CD4-positive, alpha-beta T cell treated with Interleukin-15 for 4 hours (primary cell): ENCODE measurements at places on chromosomes 2 and 18.

DNA sequence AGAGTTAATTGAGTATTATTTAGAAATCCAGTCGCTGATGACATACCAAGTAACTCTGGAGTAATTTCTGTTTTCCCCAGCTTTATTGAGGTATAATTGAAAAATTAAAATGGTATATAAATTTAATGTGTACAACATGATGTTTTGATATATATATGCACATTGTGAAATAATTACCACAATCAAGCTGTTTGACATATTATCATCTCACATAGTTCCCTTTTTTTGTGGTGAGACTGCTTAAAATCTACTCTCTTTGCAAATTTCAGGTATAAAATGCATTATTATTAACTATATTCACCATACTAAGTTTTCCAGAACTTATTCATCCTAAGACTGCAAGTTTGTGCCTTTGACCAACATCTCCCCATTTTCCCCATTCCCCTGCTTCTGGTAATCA lies 25.0 kb upstream of the SPAG16 start:
- no peak for DNase-seq

- DNase-seq, result no peak
These were observed 358.1 kb downstream of the ERBB4 start for GRCh38 chr2:212180408-212181083.

DNA sequence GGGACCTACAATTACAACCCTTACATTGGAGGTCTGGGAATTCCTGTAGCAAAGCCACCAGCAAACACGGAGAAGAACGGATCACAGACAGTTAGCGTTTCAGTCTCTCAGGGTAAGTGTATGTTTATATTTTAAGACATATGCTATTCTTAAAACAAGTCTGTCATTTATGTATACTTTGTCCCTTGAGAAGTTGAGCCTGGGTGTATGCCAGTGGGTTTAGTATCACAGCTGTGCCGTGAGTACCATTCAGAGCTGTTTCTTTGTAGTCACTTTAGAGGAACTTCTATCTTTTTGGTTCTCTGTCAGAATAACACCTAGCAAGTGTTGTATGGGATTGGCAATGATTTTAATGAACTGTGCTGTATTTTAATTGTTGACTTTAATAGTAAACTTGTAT lies 125.6 kb downstream of the BIRC6 start:
- no peak for DNase-seq

DNA sequence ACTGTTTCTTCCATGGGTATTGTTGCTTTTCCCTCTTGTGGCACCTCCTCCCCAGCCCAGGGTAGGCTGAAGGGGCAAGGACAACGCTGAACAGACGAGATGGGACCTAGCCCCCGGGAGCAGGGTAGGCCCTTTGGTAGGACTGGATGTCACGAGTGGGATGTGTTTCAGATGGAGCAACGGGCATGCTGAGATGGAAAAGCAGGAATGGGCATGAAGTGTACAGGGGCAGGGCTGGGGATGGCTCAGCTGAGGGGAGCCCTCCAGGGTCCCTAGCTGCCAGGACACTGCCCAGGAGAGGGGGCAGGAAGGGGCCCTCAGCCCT lies 33.4 kb downstream of the ARHGEF4 start:
- no peak for DNase-seq

GRCh38 chr2:161412346-161412745 lies 3.8 kb upstream of the TBR1 start:
- no peak for DNase-seq

DNA sequence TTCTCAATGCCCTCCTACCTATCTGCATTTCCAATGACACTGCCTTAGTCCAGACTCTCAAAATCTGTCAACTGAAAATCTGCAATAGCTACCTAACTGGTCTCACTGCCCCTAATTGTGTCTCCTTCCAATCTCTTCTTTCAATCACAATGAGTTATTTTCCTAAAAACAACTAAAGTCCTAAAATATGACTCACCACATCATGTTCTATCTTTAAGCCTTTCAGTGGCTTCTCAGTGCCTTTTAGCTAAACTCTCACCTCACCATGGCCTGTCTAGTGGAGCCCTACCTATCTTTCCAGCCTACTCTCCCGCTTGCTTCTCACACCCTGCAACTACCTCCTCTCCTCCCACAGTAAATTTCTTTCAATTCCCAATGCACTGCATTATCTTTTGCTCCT lies 220.9 kb upstream of the PKDCC start:
- DNase-seq, result no peak

- DNase-seq, result no peak
These were observed 186.4 kb downstream of the RNF152 start for GRCh38 chr18:61706276-61706915.

DNA sequence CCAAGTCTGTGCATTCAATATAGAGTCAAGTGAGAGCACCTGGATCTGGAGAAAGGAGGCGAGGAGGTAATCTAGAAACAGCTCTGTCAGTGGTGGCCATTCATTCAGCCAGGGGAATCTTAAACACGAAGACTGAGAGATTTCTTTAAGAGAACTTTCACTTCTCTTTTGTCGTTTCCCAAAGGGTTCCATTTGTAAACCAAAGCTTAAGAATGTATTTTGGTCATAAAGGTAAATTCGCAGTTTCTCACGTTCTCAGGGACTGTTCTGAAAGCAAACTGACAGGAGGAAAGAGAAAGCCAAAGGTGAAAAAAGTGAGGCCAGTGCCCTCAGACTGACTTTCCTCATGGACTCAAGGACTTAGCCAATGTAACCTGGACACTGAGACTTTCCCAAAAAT lies 513.5 kb downstream of the CMPK2 start:
- DNase-seq, result no peak

DNA sequence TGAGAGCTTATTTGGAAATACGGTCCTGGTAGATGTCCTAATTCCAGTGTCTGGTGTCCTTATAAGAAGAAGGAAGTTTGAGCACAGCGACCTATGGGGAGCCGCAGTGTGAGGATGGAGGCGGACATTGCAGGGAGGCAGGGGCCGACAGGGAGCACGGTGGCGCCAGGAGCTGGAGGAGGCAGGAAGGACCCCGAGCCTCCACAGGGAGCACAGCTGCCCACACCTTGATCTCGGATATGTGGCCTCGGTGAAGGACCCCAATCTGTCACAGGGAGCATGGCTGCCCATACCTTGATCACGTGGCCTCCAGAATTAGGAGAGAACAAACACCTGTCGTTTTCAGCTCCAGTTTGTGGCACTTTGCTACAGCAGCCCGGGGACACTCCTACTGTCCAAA lies 461.6 kb upstream of the SALL3 start:
- DNase-seq, result no peak

GRCh38 chr2:235080101-235080500 lies 128.3 kb downstream of the SH3BP4 start:
- no peak for DNase-seq

DNA sequence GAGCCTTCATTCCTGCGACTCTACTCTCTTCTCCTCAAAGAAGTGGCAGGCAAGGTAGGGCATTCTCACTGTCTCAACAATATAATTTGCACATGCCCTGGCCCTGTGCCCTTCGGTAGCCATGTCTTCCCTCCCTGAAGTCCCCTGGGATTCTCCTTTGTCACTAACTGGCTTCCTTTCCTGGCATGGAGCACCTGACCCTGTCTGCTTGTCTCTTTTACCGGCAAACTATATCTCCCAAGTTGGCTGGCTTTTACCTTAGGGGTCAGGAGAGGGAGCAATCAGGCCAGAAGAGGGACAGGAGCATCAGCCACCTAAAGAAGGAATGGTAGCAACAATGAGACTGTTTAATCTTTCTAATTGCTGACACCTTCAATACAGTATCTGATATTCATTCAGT lies 51.9 kb upstream of the RMDN2 start:
- DNase-seq, result no peak

- no peak for DNase-seq
These were observed 17.5 kb downstream of the PECR start for GRCh38 chr2:216064014-216064630.

GRCh38 chr2:74458938-74459363 lies 713 bp downstream of the WBP1 start:
- DNase-seq, result no peak

- DNase-seq, result no peak
These were observed 268.3 kb downstream of the PTH2R start for GRCh38 chr2:208674919-208675318.

- DNase-seq, result no peak
These were observed 167.3 kb downstream of the HAUS1 start for GRCh38 chr18:46271488-46271887.

DNA sequence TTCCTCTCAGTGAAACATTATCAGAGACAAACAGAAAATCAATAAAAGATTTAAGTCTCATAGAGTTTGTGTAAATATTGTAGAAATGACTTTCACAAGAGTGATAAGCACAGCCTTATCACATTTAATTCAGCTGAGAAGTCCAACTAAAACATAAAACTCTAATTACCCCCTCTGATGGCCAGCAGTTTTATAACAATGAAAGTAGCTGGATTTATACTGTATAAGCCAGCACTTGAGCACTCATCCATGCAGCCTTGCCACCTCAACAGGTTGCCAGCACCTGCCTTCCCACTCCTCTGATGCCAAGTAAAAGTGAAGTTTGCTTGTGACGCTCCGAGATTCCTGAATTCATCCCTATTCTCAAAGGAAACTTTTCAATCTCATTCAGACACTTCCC lies 103.0 kb upstream of the STK39 start:
- no peak for DNase-seq

- no peak for DNase-seq
These were observed 150.0 kb upstream of the GALNT5 start for GRCh38 chr2:157107460-157107859.

DNA sequence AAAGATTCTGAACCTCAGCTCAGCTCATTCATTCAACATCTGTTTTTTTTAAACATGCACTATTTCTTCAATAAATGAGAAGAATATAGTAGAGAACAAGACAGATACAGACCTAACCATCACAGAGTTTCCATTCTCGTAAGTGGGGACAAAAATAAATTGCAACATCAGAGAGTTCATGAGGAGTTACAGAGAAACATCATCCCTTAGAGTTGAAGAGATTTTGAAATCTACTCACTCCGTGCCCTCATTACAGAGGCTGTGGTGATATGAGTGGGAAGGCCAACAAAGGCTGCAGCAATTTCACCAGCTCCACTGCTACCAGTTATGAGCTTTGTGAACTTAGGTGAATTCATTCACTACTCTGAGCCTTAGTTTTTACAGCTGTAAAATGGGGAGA lies 399.3 kb downstream of the BCL11A start:
- no peak for DNase-seq

GRCh38 chr2:28801726-28802125 lies 8.9 kb upstream of the SPDYA start:
- DNase-seq, result no peak

DNA sequence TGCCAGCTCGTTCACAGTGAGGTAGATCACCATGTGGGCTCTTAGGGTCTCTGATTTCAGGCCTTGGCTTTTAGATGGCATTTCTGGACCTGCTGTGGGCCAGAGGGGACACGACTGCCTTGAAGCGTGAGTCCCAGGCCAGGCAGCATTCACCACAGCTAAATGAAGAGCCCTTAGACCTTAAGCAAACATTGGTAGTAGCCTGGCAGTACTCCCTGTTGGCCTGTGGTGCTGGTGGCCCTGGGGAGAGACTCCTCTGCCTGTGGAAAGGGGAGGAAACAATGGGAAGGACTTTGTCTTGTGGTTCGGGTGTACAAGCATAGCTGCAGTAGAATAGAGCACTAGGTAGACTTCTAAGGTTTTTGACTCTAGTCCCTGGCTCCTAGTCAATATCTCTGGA lies 456.0 kb upstream of the DCC start:
- DNase-seq, result no peak

- DNase-seq, result no peak
These were observed 26.5 kb downstream of the FIGN start for GRCh38 chr2:163709270-163709669.

DNA sequence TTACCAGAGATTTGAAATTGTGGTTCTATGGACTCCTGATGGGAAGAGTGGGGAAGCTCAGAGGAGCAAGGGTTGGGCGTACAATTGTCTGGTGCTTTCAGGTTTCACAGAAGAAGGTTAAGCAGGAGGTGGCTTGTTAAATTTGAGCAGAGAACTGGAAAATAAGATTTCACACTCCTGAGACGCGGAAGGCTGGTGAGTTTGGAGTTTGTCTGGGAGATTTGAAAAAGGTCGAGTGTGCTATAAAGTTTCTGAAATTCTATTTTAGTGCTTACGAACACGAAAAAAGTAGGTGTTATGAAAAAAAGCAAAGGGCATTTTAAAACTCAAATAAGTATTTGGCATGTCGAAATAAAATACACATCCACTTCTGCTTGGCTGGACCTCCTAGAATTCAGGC lies 170.1 kb downstream of the MEIS1 start:
- DNase-seq, result no peak

- DNase-seq, result no peak
These were observed 180.6 kb upstream of the RBMS1 start for GRCh38 chr2:160674146-160674750.

DNA sequence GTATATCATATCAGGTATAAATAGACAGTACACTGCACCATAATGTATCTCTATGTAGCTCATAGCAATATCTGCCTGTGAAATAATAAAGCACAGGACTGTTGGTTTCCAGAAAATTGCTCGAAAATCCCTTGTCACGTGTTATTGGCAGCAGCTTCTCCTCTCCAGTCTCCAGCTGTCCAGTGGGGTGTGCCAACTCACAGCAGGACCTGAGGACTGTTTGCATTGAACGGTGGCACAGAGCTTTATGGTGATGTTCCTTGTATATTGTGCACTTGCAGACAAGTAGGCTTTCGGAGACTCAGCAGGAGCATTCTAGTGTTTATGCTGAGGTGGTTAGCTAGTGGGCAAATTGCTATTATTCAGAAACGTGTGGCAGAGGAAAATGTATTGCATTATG lies 182.2 kb upstream of the ATP5MC3 start:
- no peak for DNase-seq

DNA sequence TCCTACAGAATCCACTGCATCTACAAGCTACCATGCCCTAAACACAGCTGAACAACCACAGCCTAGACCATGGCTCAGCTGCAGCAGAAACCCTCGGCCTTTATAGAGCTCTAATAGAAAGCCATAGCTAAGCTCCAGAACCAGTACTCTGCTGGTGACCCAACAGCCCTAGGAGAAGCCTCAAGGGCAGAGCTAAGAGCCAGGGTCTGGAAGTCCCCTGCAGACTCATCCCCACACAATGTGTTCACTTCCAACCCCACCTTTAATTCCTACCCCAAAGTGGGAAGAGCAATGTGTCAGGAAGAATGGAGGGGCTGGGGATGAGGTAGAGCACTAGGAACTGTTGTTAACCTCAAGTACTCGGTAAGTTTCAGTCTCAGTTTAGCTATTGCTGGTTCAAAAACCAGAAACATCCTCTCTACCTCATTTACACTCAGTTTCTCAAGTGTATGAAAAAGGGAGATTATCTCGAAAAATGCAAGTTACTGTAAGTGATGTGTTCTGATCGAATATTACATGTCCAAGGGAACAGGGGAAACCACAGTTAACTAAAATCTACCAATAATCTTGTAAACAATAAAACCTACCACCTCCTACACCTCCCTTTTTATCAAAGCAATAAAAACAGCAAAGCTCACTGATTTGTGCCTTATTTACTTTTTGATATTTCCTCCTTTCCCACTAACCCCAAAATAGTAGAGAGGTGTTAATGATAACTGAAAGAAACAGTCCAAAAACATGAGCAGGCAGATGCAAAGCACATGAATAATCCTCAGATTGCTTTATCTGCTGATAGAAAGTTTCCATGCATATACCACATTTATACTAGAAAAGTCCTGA lies 36.2 kb downstream of the THADA start:
- no peak for DNase-seq
